ENCODE measurements at places on chromosomes 6 and 20. TPM values are rescaled to one million over a fixed set of nuclear protein-coding genes. Genes with fewer than 3 reads are reported as not detected.

BAG2 gene
- 5.4 TPM for total RNA-seq

LHFPL5 gene
- not detected for total RNA-seq

FGD2 gene
- total RNA-seq, result 3.4 TPM

MATN4 gene
- total RNA-seq, result not detected

LRRC73 gene
- 4.0 TPM for total RNA-seq

ZNF391 gene
- 5.6 TPM for total RNA-seq

SAPCD1 gene
- 15.7 TPM for total RNA-seq

NR2E1 gene
- not detected for total RNA-seq

OLIG3 gene
- total RNA-seq, result not detected

ANGPT4 gene
- total RNA-seq, result 0.27 TPM

NOX3 gene
- not detected for total RNA-seq

GINS1 gene
- 6.0 TPM for total RNA-seq

BTN1A1 gene
- total RNA-seq, result not detected

IYD gene
- total RNA-seq, result 0.05 TPM

TMEM217 gene
- total RNA-seq, result 7.3 TPM

MDC1 gene
- total RNA-seq, result 26.3 TPM

SEL1L2 gene
- not detected for total RNA-seq

PET117 gene
- 17.6 TPM for total RNA-seq

CRISP2 gene
- total RNA-seq, result 22.7 TPM

SOX18 gene
- 12.8 TPM for total RNA-seq

MAP7 gene
- total RNA-seq, result 35.1 TPM

ISM1 gene
- 0.45 TPM for total RNA-seq

ACSS1 gene
- total RNA-seq, result 111 TPM

SYTL3 gene
- total RNA-seq, result 9.9 TPM

LY6G5B gene
- total RNA-seq, result 13.0 TPM

CD40 gene
- 27.1 TPM for total RNA-seq

OSBPL2 gene
- total RNA-seq, result 50.6 TPM

NKAPL gene
- 0.14 TPM for total RNA-seq

LPIN3 gene
- total RNA-seq, result 16.2 TPM

CCN6 gene
- not detected for total RNA-seq

CDK5RAP1 gene
- 24.7 TPM for total RNA-seq

MAFB gene
- total RNA-seq, result 49.5 TPM

LTB gene
- total RNA-seq, result 0.97 TPM

IGF2R gene
- total RNA-seq, result 91.3 TPM

NRN1 gene
- total RNA-seq, result 1.1 TPM

LTA gene
- 1.2 TPM for total RNA-seq

CCN5 gene
- total RNA-seq, result 64.3 TPM

EEF1A1 gene
- 6,474 TPM for total RNA-seq

PGBD1 gene
- total RNA-seq, result 4.2 TPM

ULBP1 gene
- 2.8 TPM for total RNA-seq

ZNF318 gene
- 15.1 TPM for total RNA-seq

Measured in prostate gland (tissue), 2 donors.